ENCODE measurements at places on chromosomes 13 and 19.

DNA sequence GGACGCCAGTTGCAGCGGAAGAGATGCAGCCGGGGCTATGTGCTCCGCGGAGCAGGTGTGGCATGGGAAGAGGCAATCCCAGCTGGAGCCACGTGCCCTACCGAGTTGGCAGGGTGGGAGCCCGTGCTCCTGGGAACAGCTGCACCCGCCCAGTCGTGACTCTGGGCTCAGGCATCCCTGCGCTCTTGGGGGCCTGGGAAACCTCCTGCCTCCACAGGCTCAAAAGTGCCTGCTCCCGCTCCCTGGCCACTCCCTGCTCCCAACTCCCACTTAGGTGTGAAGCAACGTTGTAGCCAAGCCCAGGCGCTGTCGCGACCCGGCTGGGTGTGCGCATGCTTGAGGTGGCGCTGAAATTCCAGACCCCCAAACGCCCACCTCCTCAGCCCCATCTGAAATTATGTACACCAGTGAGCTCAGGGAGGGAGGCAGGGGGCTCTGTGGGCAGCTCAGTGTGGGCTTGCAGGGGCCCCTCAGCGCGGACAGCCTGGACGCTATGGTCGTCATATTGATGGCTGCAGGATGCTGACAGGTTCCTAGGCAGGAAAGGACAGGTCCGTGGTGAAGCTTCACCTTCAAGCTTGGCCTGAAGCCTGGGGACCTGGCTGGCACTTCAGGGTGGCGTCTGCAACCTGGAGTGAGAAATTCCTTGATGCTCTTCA, 429.9 kb downstream of the SLITRK1 start:
- no peak for DNase-seq

DNA sequence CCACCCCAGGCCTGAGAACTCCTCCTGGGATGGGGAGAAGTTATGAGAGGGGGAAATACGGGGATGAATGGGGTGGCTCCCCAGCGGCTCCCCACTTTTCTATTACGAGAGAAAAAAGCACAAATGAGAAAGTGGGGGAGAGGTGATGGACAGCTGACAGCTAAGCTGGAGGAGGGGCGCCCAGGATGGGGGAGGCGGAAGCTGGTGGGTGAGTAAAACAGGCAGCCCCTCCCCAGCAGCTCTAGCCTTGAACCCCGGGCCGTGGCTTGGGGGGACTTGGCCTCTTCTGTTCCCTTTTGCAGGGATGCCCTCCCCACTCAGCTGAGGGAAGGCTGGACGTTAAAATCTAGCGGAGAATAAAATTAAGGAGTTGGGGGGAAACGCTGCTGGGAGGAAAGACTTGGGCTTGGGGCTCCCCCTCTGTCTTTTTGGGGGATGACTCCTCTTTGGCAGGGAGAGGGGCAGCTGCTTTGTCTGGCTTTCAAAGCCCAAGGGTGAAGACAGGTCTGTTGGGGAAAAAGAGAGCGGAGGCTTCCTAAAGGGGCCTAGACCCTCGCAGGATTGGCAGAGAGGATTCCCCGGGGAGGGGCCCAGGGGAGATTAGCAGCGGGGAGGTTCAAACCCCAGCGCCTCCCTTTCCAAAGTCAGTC, 1.4 kb upstream of the SAMD1 start:
- no peak for DNase-seq

DNA sequence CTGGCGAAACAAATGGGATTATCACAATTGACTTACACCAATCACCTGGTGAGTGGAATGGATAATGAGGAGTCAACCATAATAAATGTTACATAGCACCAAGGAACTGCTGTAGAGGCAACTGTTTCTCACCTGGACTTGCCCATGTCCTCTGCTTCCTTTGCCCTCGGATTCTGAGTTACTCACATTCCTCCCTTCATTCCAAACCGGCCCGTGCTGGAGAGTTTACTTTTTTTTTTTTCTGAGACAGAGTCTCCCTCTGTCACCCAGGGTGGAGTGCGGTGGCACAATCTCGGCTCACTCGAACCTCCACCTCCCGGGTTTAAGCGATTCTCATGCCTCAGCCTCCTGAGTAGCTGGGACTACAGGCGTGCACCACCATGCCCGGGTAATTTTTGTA, 41.5 kb upstream of the TSC22D1 start:
- DNase-seq: no peak

- no peak for DNase-seq
Observed at GRCh38 chr19:58553799-58554493, 959 bp downstream of the CHMP2A start.

Data from effector memory CD4-positive, alpha-beta T cell (primary cell).